Pancreas (tissue), 10 donors: ENCODE measurements at places on chromosomes 4 and X. TPM values are rescaled to one million over a fixed set of nuclear protein-coding genes. Genes with fewer than 3 reads are reported as not detected.

- no peak overlapping the region for H3K27ac ChIP-seq
- no peaks in the 10 kb centered on the region for H3K27me3 ChIP-seq
- H3K36me3 ChIP-seq, result no peaks in the 10 kb centered on the region
- H3K4me3 ChIP-seq, result no peak overlapping the region
- no peaks in the 10 kb centered on the region for H3K4me1 ChIP-seq
These were observed 787.4 kb upstream of the GALNTL6 start for GRCh38 chr4:171025776-171026175.

Gene RNF150
- total RNA-seq, result 2.5 TPM

DNA sequence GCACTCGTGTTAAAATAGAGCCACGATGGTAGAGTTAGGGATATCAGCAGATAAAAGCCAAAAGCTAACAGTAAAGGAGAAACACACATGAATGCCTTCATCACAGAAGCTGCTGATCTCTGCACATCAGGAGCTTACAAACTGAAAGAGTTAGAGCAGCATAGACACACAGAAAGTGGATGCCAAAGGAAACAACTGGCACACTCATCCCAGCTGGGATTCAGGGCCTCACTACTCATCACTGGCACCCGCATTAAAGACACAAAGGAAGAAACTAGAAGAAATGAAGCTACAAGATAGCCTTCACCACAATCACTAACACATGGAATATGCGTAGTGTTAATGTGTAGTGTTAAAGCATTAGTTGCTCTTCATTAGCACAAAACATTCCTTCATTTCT lies 156.4 kb upstream of the TBL1X start:
- H3K4me1 ChIP-seq, result no peaks in the 10 kb centered on the region
- no peaks in the 10 kb centered on the region for H3K27me3 ChIP-seq
- H3K4me3 ChIP-seq, result no peak overlapping the region
- DNase-seq, result no peak
- no peak overlapping the region for H3K27ac ChIP-seq

DNA sequence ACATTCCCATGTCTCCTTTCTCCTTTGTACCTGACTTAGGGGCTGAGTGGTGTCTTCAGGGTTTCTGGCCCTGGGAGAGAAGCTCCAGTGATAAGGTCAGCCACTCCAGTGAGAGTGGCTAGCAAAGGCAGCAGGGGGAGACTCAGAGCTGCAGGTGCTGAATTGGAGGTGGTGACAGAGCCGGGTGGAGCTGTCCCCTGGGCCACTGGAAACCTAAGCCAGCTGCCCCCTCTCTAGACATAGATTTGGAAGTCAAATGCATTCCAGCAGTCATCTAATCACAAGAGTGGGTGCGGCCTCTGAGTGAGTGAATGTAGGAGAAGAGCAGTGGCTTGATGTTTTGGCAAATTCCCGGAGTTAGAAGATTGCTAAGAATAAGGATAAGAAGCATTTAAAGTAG lies 28.5 kb downstream of the TRIM2 start:
- no peaks in the 10 kb centered on the region for H3K27me3 ChIP-seq
- peak overlapping the region; percentile 9 for H3K27ac ChIP-seq
- DNase-seq, result no peak
- no peak overlapping the region for H3K4me3 ChIP-seq
- no peaks in the 10 kb centered on the region for H3K4me1 ChIP-seq
- no peaks in the 10 kb centered on the region for H3K36me3 ChIP-seq

- H3K36me3 ChIP-seq, result no peaks in the 10 kb centered on the region
- no peaks in the 10 kb centered on the region for H3K27me3 ChIP-seq
- H3K4me3 ChIP-seq, result no peak overlapping the region
- DNase-seq, result no peak
- H3K27ac ChIP-seq, result no peak overlapping the region
These were observed 275.7 kb upstream of the RASGEF1B start for GRCh38 chr4:81747242-81747930.

Gene FAM47B
- not detected for total RNA-seq

GRCh38 chr4:25283948-25284347 lies 28.6 kb upstream of the ZCCHC4 start:
- no peak for DNase-seq
- H3K27me3 ChIP-seq, result no peaks in the 10 kb centered on the region
- no peaks in the 10 kb centered on the region for H3K36me3 ChIP-seq
- no peak overlapping the region for H3K4me3 ChIP-seq

Gene MSN
- 24.2 TPM for total RNA-seq
